ENCODE measurements at places on chromosomes 4 and X.

GRCh38 chr4:93814141-93814540 lies 14.4 kb upstream of the ATOH1 start:
- no peak for DNase-seq

GRCh38 chrX:40011322-40012038 lies 86.3 kb downstream of the BCOR start:
- DNase-seq = no peak

GRCh38 chr4:185846505-185847150 lies 34.6 kb upstream of the SORBS2 start:
- DNase-seq = no peak

DNA sequence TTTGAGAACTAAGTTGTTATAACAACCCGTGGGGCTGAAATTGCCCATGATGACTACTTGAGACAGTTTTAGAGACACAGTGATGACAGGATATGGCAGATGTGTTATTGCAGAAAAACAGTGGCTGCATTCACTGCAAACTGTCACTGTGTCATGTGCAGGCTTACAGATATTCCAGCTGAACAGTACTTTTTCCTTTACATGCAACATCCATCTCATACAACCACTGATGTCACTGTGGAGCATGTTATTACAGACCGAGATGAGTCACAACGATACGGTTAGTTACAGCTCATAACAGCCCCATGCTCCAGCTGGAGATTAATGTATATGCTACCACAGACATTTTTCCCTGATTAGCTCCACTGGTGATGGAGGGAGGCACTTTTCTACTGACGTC lies 207.4 kb downstream of the TMA16 start:
- DNase-seq = peak; percentile 80

DNA sequence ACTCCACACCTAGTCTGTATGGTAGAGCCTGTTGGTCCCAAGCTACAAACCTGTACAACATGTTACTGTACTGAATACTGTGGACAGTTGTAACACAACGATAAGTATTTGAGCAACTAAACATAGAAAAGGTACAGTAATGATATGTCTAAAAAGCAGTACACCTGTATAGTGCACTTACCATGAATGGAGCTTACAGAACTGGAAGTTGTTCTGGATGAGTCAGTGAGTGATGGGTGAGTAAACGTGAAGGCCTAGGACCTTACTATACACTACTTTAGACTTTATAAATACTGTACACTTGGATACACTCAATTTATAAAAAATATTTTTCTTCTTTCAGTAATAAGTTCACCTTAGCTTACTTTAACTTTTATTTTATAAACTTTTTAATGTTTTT lies 104.0 kb downstream of the TMA16 start:
- no peak for DNase-seq

GRCh38 chr4:17957688-17958087 lies 63.9 kb downstream of the LCORL start:
- no peak for DNase-seq

GRCh38 chrX:123881330-123881729 lies 21.5 kb downstream of the XIAP start:
- no peak for DNase-seq

DNA sequence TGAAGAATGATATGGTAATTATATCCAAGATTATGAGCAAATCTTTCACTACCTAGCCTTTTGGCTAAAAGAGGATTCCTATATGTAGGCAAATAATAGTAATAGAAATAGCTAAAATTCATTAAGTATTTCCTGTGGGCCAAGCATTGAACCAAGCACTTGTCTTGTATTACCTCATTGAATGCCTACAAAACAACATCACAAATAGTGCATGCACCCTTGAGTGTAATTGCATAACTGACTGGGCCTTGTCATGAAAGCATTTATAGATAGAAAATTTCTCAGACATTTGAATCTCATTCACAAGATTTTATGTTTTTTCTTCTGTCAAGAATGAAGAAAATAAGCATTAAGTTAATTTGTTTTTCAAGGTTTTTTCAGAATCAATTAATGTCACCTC lies 3.9 kb upstream of the HPGDS start:
- no peak for DNase-seq

DNA sequence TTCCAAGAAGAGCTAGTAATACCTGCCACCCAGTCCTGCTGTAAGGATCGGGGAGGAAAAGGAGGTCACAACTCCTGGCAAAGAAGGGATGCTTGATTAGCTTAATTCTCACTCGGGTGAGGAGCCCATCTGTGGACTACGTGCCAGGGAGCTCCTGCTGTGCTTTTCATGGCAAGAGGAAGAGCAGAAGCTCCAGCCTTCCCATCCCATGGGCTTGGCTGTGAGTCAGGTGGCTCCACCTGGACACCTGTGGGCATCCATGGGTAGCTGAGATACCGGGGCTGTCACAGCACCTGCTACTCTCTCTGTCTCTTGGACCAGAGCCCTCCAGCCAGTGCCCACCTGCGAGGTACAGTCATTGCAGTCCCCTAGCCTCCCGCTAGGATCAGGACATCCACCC lies 18.0 kb downstream of the CLNK start:
- no peak for DNase-seq

- no peak for DNase-seq
Observed at GRCh38 chr4:37054531-37055077, 189.9 kb upstream of the NWD2 start.

- DNase-seq = no peak
Observed at GRCh38 chrX:21481761-21482160, 107.5 kb downstream of the CNKSR2 start.

DNA sequence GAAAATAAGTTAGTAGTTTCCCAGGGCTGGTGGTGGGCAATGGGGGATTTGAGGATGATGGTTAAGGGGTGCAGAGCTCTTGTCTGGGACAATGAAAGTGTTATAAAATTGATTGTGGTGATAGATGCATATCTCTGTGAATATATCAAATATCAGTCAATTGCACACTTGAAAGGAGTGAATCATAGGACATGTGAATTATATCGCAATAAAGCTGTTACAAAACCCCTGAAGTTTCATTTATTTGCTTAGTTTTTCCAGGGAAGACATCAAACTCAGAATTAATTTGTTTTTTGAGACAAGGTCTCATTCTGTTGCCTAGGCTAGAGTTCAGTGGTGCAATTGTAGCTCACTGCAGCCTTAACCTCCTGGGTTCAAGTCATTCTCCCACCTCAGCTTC lies 17.9 kb upstream of the YIPF6 start:
- DNase-seq = no peak

GRCh38 chr4:102318526-102318925 lies 26.8 kb downstream of the SLC39A8 start:
- no peak for DNase-seq

DNA sequence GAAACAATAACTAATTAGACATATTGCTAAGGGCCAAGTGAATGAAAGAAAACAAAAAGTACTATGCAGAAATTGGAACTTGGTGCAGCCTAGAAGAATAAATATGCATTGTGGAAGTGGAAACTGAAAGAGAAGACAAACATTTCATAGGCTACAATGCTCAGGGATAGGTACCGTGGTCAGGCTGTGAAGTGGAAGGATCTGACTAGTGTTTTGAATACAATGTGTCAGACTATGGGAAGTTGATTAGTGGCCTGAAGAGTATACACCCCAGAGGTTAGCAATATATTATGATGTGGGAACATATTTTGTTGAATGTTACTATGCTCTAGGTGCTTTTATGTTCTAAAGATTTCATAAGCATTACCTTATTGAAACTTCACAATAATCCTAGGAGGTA lies 36.8 kb downstream of the GPRIN3 start:
- no peak for DNase-seq

- no peak for DNase-seq
Observed at GRCh38 chrX:48514126-48514806, 5.5 kb downstream of the PORCN start.

- DNase-seq = no peak
Observed at GRCh38 chrX:39726771-39727170, 371.0 kb downstream of the BCOR start.

- DNase-seq = no peak
Observed at GRCh38 chr4:186029571-186030398, 39.2 kb upstream of the TLR3 start.

GRCh38 chrX:24113181-24113580 lies 36.3 kb upstream of the ZFX start:
- DNase-seq = peak; percentile 49

GRCh38 chrX:132483951-132484350 lies 4.9 kb downstream of the MBNL3 start:
- DNase-seq = no peak

- DNase-seq = no peak
Observed at GRCh38 chrX:136258951-136259350, 7.8 kb upstream of the MAP7D3 start.

GRCh38 chr4:165133150-165133549 lies 20.5 kb upstream of the TMEM192 start:
- no peak for DNase-seq

DNA sequence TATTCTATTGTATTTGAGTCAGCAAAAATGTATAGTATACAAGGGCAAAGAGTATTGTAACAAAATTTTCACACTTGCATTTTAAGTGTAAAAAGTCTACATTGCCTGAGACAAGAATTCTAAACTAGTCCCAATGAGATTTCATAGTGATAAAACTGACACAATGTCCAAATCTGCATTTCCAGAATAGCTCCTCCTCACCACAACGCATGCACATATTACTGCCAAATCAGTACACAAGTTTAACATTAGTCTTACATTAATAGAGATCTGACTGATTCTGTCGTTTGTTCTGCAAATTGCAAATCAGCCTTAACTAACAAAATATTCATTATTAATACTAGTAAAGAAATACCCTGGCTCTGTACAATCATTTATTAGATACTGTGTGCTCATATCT lies 222.2 kb upstream of the NEIL3 start:
- no peak for DNase-seq

DNA sequence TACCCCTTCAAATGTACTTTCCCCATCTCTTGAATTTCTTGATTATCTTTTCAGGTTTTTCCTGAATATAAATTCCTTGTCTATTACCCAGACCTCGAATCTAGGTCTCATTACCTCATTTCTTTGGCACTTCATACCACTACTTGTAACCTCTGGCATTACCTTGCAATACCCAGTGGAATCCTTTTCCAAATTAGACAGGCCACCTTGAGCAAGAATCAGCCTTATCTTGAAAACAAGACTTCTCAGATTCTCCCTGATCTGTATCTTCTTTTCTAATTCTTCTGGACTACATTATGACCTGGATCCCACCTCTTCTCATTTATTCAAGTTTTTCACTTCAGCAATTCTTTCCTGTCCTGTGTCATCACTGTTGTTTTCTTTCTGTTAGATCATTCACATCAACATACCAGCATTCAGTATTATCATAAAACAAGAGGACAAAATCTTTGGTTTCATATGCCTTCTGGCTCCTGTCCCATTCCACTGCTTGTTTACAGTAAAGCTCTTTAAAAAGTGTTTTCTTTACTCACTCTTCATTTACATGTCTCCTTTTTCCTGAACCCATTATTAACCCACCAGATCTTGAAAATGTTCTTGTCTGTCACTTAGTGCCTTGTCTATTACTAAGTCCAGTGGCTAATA lies 275.6 kb upstream of the HS3ST1 start:
- no peak for DNase-seq

DNA sequence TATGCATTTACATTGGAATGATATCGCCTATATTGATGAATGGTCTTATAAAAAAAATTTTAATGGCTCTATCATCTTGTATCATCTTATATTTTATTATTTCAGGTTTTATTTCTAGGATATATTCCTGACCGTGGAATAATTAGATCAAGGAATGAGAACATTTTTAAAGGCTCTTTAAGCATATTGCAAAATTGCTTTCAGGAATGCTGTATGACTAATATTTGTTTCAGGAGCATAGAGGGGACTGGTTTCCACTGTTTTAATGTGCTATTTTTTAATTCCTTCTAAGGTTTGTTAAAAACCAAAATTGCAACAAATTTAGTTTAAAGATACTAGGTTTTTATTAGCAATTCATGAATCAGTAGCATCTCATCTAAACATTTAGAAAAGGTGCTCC lies 120.2 kb downstream of the BMPR1B start:
- no peak for DNase-seq

DNA sequence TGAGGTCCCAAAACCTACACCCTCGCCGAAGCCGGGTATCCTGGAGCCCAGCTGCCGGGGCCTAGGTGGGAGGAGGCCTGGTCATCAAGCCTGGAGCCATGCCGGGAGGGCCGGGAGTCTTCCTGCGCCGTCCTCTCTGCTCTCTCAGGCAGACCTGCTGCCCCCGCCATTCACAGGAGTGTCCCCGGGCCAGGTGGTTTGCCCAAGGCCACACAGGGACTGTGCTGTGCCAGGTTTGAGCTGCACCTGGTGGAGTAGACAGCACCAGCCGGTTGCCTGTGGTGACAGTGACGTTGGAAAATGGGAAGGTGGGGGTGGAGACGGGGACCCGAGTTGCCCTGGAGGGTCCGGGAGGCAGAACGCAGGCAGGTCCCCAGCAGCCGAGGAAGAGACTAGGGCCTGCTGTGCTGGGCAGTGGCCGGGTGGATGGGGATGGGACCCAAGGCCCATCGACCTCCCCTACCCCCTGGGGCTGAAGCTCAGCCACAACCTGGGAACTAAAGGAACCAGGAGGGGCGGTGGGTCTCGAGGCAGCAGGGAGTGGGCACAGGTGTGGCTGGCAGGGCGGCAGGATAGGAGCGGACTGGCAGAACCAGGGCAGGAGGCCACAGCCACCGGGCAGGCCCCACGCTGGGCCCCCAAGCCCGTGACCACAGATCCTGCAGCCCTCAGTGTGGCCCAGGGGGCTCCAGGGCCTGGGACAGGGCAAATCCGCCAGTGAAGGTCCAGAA lies 9.5 kb downstream of the DOK7 start:
- DNase-seq = no peak

DNA sequence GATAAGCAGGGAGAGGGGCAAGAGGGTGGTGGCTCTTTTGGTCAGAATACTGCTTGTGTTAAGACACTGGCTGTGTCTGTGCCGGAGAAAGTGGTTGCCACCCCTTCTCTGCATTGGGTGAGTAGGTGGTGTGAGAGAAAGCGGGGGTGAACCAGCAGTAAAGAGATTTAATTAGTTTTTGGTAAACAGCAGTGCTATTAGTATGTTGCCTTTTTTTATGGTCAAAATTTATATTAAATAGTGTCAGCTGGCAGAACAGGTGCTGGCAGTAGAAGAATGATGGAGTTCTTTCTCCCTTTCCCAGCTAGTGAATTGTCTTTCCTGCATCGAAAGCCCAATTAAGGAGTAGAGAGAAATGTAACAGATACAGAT lies 181.6 kb downstream of the LARP7 start:
- DNase-seq = no peak

GRCh38 chr4:152072906-152073305 lies 312.1 kb upstream of the GATB start:
- DNase-seq = no peak

GRCh38 chr4:37757761-37758160 lies 68.7 kb upstream of the PGM2 start:
- no peak for DNase-seq

DNA sequence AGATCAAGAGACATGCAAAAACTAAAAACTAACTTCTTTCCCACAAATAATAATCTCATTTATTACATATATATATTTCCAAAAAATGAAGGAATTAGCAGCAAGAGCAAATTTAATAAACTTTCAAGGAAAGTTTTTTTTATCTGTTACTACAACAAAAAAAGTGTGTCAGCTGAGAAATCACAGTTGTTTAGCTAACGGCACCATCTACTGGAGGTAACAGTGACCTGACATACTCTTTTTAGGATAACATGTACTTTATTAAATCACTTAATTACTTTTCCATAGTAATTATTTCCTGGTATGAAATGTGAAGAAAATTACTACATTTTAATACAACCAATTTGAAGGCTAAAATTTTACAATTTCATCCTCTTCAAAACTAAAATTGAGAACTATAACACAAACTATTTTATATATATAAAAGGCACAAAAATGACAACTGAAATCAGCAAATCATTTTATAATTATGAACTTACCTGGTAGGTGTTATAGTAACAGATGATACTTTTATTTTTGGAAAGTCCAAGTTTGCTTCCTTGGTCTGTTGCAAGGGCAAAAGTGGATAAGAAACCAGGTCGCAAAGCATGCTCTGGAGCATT lies 9.1 kb downstream of the LAMTOR3 start:
- no peak for DNase-seq
